NCI-H446 treated with DMSO at 0.1 percent for 48 hours (cell line): ENCODE measurements at places on chromosomes 11 and 22.
A peak's percentile ranks its signal among the peaks of the same experiment; 100 is the strongest.

- DNase-seq = peak; percentile 11
Observed at GRCh38 chr11:64661146-64661545, 61.9 kb downstream of the NRXN2 start.

DNA sequence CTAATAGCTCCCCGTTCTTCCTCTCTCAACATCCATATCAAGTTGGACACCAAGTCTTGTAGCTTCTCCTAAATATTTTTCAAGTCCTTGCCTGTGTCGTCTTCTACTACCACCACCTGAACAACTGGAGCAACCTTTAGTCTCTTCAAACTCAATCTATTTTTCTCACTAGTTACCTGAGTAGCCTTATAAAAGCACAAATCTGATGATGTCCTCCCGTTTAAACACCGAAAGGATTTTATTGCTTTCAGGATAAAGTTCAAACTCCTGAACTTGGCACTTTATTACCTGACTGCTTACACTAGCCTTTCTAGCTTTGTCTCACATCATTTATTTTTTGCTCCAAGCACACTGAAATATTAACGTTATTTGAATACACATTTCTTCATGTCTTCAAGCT, 1.3 kb upstream of the PAK1 start:
- no peak for DNase-seq

GRCh38 chr11:124075841-124076651, 34.9 kb upstream of the OR10G7 start:
- DNase-seq = no peak

DNA sequence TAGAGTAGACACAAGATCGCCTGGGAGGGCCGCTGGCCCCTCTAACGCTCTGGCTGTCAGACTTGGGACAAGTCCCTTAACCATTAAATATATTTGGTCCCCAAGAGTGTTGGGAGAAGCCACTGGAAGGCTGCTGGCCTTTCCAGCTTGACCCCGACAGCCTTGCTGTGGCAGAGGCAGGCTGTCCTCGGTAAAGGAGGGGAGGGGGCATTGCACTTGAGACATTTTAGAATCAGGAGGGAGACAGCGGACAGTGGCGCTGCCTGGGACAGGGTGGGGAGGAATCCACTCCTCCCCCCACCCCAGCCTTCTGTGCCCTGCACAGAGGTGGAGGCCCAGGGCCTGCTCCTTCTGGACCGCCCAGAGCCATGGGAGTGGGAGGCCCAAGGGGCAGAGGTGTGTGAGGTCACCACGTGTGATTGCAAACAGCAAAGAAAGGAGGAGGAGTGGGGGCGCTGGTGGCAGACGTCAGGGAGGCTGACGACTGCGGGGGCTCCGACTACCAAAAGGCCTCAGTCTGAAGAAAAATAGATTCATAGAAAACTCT, 28.9 kb downstream of the APOL1 start:
- no peak for DNase-seq

GRCh38 chr11:134583397-134583990, 171.5 kb upstream of the B3GAT1 start:
- no peak for DNase-seq

DNA sequence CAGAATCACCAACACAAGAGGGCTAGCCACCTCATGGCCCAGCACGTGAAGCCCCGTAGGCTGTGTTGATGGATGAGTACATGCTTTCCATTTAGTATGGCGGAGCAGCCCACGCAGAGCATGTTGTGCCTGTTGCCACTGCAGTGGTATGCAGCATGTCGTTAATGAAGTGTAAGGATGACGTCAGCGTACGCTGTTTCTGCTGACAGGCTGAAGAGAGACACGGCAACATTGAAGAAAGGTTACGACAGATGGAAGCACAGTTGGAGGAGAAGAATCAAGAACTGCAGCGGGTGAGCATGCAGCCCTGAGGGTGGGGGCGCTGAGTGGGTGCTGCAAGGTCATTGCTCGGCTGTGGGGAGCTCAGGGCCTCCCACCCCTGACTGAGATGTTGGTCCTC, 62.8 kb downstream of the PPFIA1 start:
- no peak for DNase-seq

- no peak for DNase-seq
Observed at GRCh38 chr11:24356501-24356900, 140.4 kb upstream of the LUZP2 start.

DNA sequence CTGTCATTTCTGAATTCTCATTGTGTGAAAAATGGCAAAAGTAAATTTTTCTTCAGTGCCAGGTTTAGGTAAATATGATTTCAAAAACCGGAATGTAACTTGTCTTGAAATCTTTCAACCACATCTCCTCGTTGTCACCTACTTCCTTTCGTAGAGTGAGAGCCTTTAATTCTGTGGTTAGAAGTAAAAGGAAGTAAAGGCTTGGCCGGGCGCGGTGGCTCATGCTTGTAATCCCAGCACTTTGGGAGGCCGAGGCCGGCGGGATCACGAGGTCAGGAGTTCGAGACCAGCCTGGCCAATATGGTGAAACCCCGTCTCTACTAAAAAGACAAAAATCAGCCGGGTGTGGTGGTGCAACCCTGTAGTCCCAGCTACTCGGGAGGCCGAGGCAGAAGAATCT, 29.8 kb downstream of the SGSM3 start:
- DNase-seq = no peak

- DNase-seq = no peak
Observed at GRCh38 chr11:75311858-75312288, 39.6 kb downstream of the ARRB1 start.

- DNase-seq = no peak
Observed at GRCh38 chr11:57473285-57473841, 13.0 kb downstream of the RTN4RL2 start.

- no peak for DNase-seq
Observed at GRCh38 chr22:25763239-25763777, 21.3 kb downstream of the MYO18B start.

GRCh38 chr22:30380011-30380410, 7.2 kb downstream of the RNF215 start:
- DNase-seq = no peak

DNA sequence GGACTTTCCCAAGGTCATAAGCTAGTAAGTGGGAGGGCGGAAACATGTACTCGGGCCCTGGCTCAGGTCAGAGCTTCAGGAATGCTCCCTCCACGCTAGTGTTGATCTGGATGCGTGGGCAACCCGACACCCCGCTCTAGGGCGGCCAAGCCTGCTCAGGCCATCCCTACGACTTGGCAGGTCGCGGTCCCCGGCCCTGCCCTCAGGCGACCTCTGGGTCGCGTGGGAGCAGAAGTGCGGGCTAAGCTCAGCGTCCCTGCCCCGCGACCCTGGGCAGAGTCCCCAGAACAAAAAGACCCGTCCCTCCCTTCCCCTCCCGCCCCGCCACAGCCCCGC, 781 bp upstream of the TEF start:
- DNase-seq = no peak
